Activated CD8-positive, alpha-beta T cell treated with anti-CD3 and anti-CD28 coated beads, Interleukin-2, amount 10 ng/mL, durations not matched to agents 7 days and 5 days (primary cell): ENCODE measurements at places on chromosomes 6 and 20.

DNA sequence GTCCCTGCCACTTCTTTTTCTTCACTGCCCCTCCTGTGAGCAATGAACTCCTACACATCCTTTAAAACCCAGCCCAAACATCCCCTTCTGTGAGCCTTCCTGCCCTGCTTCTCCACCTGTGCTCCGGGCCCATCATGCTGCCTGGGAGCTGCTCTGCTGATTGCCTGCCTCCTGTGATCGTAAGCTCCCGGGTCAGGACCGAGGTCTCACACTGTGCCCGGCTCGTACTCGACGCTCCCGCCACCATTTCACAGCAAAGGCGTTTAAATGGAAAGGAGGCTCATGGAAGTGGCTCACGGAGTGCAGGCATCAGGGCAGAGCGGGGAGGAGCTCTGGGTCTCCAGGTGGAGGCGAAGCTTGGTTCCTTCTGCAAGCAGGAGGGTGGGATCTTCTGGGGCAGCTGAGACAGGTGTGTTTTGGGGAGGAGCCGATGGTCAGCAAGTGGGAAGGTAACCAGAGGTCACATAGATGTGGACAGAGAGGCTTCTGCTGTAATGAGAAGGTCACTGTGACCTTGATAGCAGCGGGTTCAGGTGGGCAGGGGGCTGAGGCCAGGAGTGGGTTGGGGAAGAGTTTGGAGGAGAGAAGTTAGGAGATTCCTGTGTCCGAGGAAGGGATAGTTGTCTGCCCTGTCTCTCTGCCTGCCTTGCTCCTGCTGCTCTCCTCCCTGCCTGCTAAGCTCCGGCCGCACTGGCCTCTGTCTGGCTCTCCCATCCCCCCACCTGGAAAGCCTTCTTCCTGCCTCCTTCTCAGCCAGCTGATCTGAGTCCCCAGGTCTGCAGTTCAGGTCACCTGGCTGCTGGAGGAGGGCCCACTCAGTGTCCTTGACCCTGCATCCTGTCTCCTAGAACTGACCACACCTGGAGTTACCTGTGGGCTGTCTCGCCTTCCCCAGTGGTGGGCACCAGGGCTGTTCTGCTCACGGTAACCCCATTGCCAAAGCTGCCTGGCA, 52.7 kb upstream of the FRMD1 start:
- DNase-seq: peak; percentile 9

GRCh38 chr6:105135056-105135455, 44.8 kb downstream of the POPDC3 start:
- no peak for DNase-seq

GRCh38 chr6:2999618-3000557, at the start of gene NQO2:
Gene NQO2 (plus strand): TSS chr6:2999894. CDS start chr6:3006553, 6,659 bp downstream.
- DNase-seq: peak; percentile 93

DNA sequence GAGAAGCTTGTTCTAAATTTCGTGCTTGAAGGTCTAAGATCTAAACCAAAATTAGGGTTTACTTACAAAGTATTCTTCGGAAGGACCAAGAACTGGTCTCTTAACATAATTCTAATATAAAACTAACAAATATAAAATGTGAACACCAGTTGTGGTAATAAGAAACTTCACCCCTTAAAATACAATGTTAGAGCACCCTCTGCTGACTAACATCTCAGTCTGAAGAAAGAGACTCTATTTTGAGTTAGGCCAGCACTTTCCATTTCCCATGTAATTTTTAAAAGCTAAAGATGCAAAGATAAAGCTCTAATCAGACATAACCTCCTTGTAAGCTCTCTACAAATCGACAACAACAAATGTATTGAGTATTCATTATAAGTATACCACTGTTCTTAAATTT, 24.6 kb downstream of the ATG5 start:
- no peak for DNase-seq

GRCh38 chr20:36307412-36308325, 1.5 kb downstream of the DLGAP4 start:
- DNase-seq: no peak

DNA sequence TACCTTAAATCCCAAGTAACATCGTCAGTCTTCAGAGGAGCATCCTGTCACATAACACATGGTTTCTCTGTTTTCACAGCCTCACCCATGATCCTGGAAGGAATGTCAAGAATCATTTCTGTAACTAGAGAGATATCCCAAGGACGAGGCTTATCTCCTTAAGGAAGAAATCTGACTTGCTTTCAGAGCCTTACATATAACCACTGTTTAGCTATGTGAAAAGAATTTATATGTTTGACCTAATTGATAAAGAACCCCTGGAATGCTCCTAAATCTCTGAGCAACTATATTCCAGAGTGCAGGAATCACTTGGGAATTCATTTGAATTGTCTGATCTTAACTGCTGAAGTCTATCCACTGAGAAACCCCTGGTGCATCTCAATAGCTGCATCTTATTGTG, 243.1 kb downstream of the ALDH8A1 start:
- no peak for DNase-seq

- no peak for DNase-seq
Measured at GRCh38 chr20:13777171-13777601, 7.5 kb downstream of the ESF1 start.

DNA sequence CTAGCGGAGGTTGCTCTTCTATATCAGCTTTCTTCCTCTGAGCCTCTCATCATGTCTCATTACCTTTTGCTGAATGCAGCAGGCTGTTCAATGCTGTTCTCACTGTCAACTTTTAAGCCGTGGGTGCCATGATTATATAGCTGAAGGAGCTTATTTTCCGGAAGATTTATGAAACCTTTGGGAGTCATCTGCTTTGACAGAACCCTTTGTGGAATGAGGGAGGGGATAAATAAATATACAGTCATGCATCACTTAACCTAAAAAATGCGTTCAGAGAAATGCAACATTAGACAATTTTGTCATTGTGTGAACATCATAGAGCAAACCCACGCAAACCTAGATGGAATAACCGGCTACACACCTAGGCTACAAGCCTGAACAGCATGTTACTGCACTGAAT, 102.2 kb upstream of the AKAP12 start:
- DNase-seq: no peak

- DNase-seq: no peak
Measured at GRCh38 chr6:6474170-6474920, 114.2 kb upstream of the LY86 start.

GRCh38 chr6:107590378-107590777, 100.5 kb downstream of the SOBP start:
- no peak for DNase-seq

GRCh38 chr6:90072501-90072900, 178.2 kb downstream of the GJA10 start:
- DNase-seq: no peak

DNA sequence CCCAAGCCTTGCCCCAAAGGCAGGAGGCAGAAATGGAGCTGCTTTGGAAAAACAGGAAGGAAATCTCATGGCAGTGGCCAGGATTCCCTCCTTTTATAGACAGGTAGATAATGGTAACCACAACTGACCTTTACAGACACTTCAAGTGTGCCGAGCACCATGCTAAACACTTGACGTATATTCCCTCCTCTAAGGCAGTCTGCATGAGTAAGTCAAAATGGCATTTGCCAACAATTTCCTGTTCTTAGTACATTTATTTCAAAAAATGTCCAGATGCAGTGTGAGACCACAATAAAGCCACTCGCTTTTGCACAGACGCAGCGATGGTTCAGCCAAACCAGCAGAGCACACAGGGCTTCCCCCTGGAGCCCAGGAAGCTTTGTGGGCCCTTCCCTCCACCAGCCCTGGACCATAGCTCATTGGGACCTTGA, 16.5 kb upstream of the GPR6 start:
- DNase-seq: no peak

DNA sequence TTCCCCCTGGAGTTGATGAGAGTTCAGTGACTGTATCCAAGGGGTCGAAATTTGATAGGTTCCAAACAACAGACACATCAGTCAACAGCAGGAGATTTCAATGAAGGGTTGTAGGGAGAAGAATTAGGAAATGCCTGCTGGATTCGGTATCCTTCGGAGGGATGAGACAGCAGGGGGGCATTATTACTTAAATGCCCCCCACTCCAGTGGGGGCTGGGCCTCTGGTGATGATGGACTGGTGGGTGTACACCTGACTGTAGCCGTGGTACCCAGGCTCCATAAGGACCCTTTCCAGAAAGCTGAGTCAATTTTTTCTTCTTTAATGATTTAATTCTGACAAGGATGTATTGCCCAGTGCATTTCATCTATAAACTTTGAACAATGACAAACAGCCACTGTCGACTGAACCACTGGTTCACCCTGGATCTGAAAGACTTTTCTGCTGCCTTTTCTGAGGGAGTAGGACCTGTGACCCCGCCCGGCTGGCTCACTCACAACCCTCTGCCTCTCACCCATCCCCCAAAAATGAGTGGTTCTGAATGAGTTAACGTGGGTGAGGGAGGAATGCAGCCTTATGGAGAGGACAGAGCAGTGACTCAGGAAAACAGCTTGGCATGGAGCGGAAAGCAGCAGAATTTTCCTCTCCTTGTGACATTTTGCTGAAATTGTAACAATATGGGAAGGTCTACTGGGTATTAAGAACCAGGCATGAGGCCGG, 41.0 kb downstream of the ZMYND8 start:
- DNase-seq: no peak

GRCh38 chr20:22690000-22690399, 105.6 kb upstream of the FOXA2 start:
- no peak for DNase-seq

- no peak for DNase-seq
Measured at GRCh38 chr6:87837444-87837843, 135.4 kb upstream of the AKIRIN2 start.

GRCh38 chr20:61436283-61436666, 184.2 kb downstream of the CDH4 start:
- no peak for DNase-seq

GRCh38 chr6:41591859-41592502, 45.8 kb downstream of the FOXP4 start:
- DNase-seq: peak; percentile 85

- no peak for DNase-seq
Measured at GRCh38 chr6:107697682-107698081, 126.4 kb downstream of the SCML4 start.

DNA sequence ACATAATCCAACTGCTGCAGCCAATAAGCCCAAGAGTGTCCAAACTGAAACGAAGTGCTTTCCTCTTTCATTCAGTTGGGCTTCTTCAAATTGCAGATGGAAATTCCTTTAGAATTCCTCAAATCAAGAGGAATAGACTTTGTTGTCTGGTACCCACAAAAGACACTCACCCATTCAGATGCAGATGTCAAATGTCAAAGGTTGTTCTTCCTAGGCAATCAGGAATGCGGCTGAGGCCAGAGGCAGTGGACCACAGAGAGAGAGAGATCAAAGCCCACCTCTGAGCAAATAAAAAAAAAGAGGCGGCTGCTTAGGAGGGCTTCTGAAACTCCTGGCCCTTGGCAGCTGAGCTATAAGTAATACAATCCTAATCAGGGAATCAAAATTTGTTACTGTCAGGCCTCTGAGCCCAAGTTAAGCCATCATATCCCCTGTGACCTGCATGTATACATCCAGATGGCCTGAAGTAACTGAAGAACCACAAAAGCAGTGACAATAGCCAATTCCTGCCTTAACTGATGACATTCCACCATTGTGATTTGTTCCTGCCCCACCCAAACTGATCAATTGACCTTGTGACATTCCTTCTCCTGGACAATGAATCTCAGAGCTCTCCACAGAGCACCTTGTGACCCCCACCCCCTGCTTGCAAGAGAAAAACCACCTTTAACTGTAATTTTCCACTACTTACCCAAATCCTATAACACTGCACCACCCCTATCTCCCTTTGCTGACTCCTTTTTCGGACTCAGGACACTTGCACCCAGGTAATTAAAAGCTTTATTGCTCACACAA, 303.0 kb upstream of the GJE1 start:
- no peak for DNase-seq

- DNase-seq: no peak
Measured at GRCh38 chr20:53940907-53941545, 129.4 kb downstream of the BCAS1 start.

GRCh38 chr20:18288749-18289267, 481 bp downstream of the ZNF133 start:
- no peak for DNase-seq

- no peak for DNase-seq
Measured at GRCh38 chr20:37454636-37455385, 66.2 kb upstream of the NNAT start.

DNA sequence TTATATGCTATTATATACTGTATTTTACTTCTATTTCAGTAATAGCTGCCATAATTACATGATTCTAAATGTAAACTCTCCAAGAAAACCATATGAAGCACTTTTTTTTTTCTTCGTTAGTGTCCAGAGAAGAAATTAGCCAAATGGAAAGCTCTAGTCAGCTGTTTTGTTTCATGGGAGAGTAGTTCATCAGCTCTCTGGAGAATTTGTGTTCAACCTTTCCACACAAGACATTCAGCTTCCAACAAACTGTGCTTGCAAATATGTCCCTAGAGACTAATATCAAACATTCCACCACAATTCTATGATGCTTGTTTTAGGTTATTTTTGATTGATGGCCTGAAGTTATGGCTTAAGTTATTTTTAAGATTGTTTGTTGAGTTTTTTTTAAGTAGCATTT, 19.5 kb downstream of the FHL5 start:
- DNase-seq: no peak

DNA sequence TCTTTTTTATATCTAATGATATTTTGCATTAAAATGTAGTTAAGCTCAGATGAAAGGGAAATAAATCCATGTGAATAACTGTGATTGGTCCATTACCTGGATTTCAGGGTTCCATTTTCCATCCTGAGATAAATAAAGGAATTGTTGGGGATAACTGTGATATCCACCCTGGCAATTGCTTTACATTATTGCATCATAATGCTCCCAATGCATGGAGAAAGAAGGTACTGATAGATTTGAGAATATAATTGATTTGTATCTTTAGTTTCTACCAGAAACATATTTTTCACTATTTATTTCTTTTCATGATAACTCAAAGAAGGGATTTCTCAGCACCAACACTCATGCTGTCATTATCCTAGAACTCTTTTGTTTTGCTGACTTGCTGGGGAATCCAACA, 102.0 kb upstream of the KCNQ5 start:
- DNase-seq: no peak

DNA sequence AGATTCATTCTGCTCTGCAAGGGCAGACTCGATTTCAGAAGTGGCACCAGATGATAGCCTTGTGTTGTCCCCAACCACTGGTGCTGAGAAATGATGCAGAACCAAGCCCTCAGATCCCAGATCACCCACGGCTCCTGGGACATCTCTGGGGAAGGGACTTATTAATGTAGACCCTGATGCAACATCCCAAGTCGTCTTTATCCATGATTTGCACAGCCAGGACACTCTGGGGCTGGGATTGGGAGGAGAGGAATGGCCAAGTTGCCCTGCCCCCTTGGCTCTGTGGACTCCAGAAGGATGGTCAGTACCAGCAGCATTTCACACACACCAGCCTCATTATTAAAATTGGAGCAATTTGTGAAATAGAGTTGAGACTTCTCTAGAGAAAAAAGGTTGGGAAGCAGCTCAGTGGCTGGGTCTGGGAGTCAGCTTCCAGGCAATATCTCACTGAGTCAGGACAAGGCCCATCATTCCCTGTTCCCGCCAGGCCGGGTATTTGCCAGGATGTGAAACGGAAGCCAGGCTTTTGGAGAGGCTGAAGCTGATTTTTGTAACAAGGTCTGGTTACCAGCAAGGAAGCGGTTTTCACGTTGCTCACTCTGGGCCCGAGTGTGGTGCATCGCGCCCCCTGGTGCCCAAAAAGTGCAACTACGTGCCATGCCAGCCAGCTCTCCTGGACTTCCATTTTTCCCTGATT, 67.4 kb downstream of the ZBTB2 start:
- DNase-seq: peak; percentile 79
